Chondrocyte (in vitro differentiated cells): ENCODE measurements at places on chromosomes 2 and 18.
A peak's percentile ranks its signal among the peaks of the same experiment; 100 is the strongest.

DNA sequence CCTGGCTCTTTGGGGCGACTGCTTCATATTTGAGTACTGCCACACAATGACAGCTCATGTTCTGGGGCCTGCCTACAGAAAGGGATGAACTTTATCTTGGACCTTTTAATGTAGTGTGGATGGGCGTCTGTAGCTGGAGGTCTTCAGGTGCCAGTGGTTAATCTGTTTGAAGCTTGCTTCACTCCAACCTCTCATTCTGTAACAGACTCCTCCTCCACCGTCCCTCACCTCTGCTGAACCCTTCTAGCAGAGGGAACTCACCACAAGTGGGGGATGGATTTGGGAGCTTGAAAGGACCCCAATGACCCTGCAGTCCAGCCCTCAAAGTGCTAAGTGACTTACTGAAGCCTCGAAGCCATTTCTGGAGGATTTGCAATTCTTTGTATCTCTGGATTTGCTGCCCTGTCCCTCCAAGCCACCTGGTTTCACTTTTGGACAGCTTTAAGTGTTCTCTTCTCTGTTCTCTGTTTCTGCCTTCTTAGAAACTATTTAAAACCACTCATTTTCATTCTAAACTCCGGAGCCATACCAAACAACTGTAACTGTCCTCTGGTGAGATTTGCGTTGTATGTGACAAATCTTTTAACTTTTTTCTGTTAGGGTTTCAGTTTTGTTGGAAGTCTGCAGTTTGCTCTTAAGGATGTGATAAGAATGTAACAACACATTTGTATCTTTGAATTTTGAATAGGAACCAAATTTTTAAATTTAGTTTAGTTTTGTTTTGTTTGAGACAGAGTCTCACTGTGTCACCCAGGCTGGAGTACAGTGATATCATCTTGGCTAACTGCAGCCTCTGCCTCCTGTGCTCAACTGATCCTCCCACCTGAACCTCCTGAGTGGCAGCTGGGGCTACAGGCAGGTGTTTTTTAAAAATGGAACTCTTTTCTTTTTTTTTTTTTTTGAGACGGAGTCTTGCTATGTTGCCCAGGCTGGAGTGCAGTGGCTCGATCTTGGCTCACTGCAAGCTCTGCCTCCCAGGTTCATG, 37.0 kb upstream of the CASP8 start:
- no peak for DNase-seq

- no peak for DNase-seq
Observed at GRCh38 chr2:231966886-231967285, 5.4 kb downstream of the DIS3L2 start.

- no peak for DNase-seq
Observed at GRCh38 chr2:195468771-195469170, 188.3 kb upstream of the SLC39A10 start.

DNA sequence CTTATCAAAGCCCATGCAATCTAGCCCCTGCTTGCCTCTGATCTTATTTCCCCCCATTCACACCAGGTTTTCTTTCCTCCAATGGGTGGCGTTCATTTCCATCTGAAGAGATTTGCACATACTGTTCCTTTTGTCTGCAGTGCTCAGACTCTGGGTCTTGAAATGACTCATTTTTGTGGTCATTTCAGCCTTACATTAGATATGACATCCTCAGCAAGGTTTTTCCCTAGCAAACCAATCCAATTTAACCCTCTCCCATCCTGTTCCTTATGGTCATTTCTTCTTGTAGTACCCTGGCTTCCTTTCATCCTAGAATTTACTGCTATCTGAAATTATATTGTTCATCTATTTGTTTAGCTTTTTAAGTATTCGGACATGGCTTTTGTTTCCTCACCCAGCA, 42.5 kb upstream of the SCN1A start:
- no peak for DNase-seq

- DNase-seq: no peak
Observed at GRCh38 chr2:147553775-147554271, 291.0 kb upstream of the ACVR2A start.

GRCh38 chr2:159164457-159164911, 122.0 kb downstream of the WDSUB1 start:
- DNase-seq: no peak

- DNase-seq: no peak
Observed at GRCh38 chr2:157320409-157320808, 5.2 kb downstream of the ERMN start.

- DNase-seq: no peak
Observed at GRCh38 chr2:237122214-237122666, 36.6 kb downstream of the COPS8 start.

- DNase-seq: no peak
Observed at GRCh38 chr2:202090530-202090929, 17.5 kb downstream of the KIAA2012 start.

- DNase-seq: no peak
Observed at GRCh38 chr2:170044751-170045478, 133.0 kb upstream of the MYO3B start.

GRCh38 chr2:20444993-20445910, 1.6 kb upstream of the RHOB start:
- DNase-seq: no peak

DNA sequence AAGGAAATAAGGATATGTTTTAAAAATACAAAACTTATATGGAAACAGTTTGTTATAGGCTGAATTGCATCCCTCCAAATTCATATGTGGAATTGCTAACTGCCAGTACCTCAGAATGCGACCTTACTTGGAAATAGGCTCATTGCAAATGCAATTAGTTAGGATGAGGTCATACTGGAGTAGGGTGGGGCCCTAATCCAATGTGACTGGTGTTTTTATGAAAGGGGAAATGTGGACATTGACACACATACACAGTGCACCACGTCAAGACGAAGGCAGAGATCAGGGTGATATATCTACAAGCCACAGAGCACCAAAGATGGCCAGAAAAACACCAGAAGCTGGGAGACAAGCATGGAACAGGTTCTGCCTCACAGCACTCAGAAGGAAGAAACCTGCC, 494.2 kb downstream of the TSN start:
- no peak for DNase-seq

GRCh38 chr2:88549616-88550292, 77.5 kb downstream of the EIF2AK3 start:
- DNase-seq: no peak

GRCh38 chr18:63578357-63578958, 8.7 kb upstream of the SERPINB13 start:
- DNase-seq: no peak

DNA sequence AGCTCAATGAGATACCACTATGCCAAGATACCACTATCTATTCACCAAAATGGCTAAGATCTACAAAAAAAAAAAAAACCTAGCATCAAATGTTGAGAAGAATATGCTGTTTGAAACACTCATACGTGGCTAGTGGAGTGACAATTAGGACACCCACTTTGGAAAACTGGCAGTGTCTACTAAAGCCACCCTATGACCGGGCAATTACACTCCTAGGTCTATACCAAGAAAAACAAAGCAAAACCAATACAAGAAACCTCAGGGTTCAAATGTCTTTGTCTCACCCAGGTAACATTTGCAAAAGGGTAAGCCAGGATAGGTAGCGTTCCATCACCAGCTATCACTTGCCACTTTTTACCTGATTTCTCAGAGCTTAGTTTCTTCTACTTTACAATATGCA, 123.6 kb upstream of the CAB39 start:
- DNase-seq: no peak

DNA sequence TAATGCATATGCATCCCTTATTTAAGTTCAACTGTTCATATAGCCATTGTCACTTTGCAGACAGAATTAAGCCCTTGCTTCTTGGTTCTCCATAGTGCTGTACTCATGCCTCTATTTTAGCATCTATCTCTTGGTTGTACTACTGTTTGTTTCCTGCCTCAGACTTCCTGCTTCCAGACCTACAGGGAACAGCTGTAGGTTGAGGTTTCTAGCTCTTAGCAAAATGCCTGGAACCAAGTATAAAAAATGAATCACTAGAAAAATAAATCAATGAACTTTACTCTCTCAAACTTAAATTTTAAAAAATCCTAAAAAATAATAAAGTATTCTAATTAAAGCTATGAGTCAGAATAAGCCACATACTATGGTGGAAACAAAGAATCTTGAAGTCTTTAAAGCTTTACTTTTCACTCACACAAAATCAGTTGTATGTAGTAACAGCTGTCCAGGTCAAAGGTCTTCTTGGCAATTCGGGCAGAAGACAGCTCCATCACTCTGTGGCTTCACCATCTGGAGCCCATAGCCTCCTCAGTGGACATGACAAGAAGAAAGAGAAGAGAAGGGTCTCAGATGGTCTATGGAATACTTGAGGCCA, 1228.1 kb upstream of the GYPC start:
- DNase-seq: no peak

DNA sequence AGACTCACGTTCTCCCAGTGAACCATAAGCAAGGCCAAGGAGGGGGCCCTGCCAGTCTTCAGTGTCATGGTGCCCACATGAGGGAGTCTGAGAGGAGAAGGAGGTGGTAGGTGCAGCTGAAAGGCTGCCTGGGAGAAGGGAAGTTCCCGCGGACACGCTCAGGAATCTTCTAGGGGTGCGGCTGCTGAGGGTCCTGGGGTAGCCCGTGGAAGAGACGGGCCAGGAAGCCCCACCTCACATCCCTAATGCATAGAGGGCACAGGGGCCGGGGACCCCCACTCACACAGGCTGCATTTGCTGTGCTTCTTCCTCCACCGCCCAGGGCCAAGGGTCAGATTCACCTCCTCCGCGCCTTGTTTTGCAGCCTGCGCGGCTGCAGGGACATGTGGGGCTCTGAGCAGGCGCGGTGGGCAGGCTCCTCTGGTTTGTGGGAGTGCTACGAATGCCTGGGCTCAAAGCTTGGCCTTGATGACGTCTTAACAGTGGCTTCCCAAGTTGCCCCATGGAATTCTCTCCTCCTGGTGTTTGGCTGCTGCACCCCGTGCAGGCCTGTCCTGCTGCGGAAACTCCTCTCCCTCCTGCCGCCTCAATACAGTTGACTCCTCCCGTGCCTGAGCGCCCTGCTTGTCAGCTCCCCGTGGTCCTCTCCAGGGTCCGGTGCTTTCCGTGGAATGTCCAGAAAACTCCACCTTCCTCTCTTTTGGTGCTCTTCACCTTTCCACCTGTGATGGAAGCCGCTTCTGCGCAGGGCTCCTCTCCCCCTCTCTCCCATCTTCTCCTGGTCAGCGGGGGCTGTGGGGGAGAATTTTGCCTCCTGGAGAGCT, 95.7 kb downstream of the VAPA start:
- DNase-seq: no peak

- no peak for DNase-seq
Observed at GRCh38 chr2:219056176-219056895, 4.4 kb downstream of the IHH start.

DNA sequence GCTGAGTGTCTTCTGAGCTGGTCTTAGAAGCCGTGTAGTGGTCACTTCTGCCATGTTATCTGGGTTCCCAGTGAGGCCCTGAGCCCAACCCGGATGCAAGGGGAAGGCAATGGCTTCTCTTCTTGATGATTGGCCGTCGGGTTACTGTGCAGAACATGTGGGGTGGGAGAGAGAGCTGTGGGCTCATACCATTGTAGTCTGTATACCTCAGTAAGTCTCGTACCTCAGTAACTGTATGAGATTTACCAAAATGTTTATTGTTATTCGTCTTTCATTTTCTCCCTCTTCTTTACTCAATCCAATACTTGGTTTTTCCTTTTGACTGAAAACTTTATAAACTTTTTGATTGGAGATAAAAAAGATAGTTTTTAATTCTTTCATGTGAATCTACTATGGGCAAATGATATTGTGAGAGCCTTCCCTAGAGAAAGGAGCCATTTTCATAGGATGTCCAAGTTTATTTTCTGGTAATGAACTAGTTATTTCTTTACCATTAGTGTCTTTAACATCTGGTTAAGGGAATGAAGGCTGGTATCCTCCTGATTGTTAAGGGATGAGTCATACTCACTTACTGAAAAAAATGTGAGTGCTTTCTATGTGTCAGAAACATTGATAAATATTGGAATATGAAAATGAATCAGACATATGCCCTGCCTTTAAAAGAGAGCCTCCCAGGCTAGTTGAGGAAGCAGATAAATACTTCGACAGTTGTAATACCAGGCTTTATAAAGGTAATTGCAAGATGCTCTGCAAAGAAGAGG, 129.9 kb downstream of the PRPF40A start:
- no peak for DNase-seq

DNA sequence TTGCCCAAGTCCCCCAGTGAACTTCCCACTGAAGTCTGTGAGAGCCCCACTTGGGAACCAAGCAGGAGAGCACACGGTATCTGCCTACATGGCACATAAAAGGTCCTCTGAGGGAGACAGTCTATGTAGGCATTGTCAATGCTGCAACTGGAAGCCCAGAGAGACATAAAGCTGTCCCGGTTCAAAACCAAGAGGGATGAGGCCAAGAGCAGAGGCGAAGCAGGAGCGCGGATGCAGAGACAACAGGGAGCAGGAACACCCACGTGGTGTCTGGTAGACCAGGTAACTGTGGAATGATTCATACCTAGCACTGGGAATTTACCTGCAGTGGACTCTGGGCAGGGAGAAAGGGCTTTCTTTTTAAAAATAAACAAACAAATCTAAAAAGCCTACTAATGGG, 233.1 kb upstream of the SOX11 start:
- no peak for DNase-seq

DNA sequence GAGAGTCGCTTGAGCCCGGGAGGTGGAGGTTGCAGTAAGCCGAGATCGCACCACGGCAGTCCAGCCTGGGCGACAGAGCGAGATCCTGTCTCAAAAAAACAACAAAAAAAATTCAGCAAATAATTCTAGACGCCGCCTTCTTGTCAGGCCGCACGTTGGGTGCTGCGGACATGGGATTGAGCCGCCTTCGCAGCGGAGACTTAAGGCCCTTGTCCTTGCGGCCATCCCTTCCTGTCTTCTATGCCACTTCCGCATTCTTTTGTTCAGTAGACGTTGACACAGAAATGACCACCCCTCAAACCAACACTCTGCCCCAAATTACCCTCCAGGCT, 15.8 kb downstream of the PTPN18 start:
- no peak for DNase-seq

DNA sequence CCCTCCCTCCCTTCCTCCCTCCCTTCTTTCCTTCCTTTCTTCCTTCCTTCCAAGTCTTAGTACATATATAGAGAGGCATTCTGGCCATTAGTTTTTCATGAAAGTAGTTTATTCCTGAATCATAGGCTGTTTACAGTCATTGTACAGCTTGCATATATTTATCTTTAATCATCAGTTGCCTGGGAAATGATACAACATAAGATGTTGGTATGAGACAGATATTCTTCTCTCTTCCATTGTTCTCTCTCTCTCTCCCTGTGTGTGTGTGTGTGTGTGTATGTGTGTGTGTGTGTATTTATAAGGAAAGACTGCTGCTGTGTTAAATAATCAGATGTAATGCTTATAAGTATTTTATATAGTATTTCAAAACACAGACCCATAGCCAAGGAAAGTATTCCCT, 289.8 kb upstream of the UBE2E3 start:
- no peak for DNase-seq

- peak; percentile 51 for DNase-seq
Observed at GRCh38 chr2:127566139-127566417, 30.6 kb downstream of the MYO7B start.

- DNase-seq: no peak
Observed at GRCh38 chr2:240405133-240405532, 30.3 kb upstream of the GPC1 start.

DNA sequence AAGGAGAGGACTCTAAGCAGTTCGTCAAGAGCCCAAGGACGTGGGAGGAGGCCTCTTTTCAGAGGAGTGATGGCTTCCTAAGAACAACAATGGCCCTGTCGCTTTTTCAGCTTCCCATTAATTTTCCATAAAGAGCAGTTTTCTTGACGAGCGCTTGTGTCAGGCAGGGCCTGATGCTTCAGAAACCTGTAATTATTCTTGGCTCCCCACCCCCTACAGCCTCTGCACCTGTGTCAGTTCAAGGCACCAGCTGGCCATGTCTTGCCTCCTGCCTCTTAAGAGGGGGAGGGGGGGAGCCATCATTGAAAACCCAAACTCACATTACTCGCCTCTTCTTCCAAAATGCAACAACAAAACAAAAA, 32.3 kb downstream of the KLF7 start:
- no peak for DNase-seq
